Regular cardiac myocyte (primary cell): ENCODE measurements at places on chromosomes 1 and 21. TPM values are rescaled to one million over a fixed set of nuclear protein-coding genes. Genes with fewer than 3 reads are reported as not detected.

The DHRS3 gene
- total RNA-seq: 179 and 234 TPM in 2 replicates

The PALMD gene
- 6.9 and 31.9 TPM in 2 replicates for total RNA-seq

The OR2L5 gene
- not detected in 2 replicates for total RNA-seq

The TTC3 gene
- 208 and 317 TPM in 2 replicates for total RNA-seq
